Lung (tissue), 17 donors: ENCODE measurements at places on chromosomes 6 and 20.

GRCh38 chr6:156166093-156166492, 611.1 kb upstream of the ARID1B start:
- DNase-seq: no peak

GRCh38 chr6:92132457-92132856, 1286.9 kb downstream of the EPHA7 start:
- DNase-seq: no peak

GRCh38 chr6:89944181-89944755, 50.0 kb downstream of the GJA10 start:
- no peak for DNase-seq

GRCh38 chr6:85810558-85810957, 167.9 kb upstream of the SYNCRIP start:
- no peak for DNase-seq

DNA sequence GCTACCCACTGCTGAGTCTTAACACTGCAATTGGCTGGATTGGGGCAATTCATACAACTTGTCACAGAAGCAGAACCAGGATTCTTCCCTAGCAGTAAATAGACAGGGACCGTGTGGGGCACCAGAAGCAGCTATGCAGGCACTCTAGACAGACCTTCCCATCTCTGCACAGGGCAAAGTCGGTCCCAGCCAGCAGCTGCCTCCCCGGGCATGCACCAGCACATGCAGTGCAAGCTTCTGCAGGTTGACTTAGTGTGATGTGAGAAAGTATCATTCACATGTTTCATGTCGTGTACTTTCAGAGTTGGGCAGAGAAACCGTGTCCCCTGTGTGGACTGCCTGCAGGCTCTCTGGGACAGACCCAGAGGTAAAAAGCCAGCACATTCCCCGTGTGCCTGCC, 98.0 kb upstream of the FOXA2 start:
- no peak for DNase-seq

DNA sequence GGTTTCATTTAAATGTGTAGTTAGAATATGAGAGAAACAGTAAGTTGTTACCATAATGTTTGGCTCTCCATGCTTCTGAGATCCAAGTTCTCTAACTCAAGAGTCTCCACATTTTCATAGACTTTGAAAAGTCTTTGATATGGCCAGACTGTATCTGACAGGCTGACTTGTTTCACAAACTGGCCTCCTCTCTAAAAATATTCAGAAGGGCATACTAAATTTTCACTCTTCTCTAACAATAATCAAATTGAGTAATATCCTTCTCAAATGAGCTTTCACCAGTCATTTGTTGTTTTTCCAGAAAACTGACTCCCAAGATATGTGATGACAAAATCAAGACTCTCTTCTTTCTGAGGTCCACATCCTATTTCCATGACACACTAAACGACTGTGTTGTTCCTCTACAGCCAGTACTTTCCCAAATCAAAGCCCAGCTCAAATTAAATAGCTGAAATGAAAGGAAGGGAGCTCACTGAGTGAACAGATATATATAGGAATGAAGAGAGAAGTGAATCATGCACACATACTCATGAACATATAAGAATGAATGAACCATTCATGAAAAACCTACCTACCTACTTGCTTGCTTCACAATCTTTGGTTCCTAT, 15.1 kb downstream of the HIVEP2 start:
- DNase-seq: no peak

- no peak for DNase-seq
Observed at GRCh38 chr6:75135450-75135849, 70.4 kb downstream of the COL12A1 start.

- DNase-seq: no peak
Observed at GRCh38 chr6:128114164-128114563, 213.3 kb upstream of the THEMIS start.

GRCh38 chr6:1438471-1438881, 49.1 kb downstream of the FOXF2 start:
- DNase-seq: no peak

GRCh38 chr6:14975471-14975817, 270.4 kb upstream of the JARID2 start:
- DNase-seq: no peak

DNA sequence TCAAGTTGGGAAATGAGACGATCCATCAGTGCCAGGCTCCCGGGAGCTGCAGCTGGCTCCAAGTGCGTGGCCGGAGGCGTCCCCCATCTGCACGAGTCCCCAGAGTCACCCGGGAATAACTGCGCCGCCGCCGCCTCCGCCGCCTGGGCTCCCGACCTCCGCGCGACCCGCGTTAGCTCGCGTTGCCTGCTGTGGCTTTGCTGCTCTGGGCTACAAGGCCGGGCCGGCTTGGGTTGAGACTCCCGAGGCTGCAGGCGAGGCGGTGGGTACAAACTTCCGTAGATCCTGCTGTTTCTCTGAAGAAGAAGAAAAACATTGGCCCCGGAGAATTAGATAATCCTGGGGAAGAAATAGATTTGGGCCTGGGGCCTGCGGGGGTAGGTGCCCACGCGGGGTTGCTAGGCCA, 7.4 kb upstream of the LAMP5 start:
- DNase-seq: peak; percentile 53

- DNase-seq: no peak
Observed at GRCh38 chr6:167211881-167212712, 54.3 kb upstream of the GPR31 start.

DNA sequence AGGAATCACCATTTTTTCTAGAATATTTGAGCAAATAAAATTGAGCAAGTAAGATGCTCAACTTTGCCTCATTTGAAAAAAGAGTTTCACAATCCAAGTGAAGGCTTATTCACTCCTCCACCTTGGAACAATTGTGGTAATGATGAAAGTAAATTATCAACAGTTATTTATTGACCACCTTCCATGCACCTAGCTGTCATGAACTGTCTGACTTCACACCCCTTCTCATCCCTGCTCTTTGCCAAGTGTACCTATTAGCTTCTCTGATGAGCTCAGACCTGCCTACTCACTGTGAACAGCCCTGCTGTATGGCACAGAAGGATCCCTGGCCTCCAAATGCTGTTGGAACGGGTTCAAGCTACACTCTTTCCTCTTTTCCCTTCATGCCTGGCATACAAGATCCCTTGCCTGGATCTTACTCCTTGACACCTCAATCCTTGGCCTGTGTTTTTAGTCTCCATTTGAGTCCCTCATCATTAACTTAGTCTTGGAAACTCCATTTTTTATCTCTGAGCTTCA, 99.0 kb upstream of the PREP start:
- no peak for DNase-seq

GRCh38 chr6:20686142-20686541, 151.9 kb downstream of the CDKAL1 start:
- no peak for DNase-seq

DNA sequence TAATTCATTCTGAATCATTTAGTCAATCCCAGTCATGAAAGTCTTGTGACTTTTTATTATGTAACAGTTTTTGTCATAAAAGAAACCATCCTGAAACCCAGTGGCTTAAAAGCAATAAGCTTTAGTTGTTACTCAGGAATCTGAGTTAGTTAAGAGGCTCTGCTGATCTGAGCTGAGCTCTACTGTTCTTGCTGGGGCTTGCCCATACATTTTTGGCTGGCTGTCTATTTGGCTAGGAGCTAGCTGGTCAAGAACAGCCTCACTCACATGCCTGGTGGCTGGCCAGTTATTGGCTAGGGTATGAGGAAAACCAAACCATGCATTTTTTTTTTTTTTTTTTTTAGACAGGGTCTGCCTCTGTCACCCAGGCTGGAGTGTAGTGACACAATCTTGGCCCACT, 10.6 kb downstream of the TCF21 start:
- no peak for DNase-seq

DNA sequence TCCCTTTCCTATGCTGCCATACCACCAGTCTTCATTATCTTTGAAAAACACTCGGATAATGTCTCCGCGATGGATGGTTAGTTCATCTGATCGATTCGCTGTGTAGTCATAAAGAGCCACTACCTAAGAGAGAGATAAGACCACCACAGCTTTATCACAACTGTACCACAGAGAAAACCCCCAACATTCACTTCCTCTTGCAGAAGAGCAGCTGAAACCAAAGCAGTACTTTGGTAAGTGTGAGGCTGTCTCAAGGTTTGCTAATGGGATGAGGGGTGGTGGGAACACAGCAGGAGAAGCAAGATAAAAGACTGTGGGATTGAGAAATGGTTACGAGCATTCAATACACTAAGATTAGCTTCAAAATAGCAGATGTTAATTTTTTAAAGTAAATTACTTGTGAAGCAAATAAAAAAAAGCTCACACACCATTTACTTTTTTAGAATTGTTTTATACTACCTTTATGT, 142.1 kb downstream of the MYB start:
- no peak for DNase-seq

GRCh38 chr20:8156235-8157079, 24.4 kb downstream of the PLCB1 start:
- peak; percentile 64 for DNase-seq

DNA sequence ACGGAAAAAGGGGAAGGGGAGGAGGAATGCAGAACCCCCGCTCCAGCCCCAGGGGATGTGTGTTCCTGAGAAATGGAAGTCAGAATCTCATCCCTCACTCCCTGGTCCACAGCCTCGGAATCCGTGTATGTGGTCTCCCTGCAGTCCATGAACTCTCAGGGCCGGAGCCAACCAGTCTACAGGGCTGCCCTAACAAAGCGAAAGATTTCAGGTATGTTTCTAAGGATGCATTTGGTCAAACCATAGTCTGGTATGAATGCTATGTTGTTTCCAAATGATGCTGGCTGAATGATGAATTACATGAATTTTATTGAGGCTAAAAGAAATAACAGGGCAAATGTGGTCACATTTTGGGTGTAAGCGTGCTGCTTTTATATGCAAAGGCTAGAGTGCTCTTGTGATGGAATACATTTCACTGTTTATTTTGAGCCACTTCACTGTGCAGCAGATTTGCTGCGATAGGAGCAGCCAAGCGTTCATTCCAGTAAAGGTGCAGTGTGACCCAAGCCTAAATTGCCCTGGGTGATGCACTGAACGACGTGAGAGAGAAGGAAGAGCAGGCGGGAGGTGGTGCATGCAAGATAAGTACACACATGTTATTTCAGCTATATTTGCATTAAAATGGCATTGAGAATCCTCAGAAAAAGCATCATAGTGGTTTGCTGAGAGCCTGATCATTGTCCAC, 52.4 kb downstream of the FNDC1 start:
- DNase-seq: no peak

DNA sequence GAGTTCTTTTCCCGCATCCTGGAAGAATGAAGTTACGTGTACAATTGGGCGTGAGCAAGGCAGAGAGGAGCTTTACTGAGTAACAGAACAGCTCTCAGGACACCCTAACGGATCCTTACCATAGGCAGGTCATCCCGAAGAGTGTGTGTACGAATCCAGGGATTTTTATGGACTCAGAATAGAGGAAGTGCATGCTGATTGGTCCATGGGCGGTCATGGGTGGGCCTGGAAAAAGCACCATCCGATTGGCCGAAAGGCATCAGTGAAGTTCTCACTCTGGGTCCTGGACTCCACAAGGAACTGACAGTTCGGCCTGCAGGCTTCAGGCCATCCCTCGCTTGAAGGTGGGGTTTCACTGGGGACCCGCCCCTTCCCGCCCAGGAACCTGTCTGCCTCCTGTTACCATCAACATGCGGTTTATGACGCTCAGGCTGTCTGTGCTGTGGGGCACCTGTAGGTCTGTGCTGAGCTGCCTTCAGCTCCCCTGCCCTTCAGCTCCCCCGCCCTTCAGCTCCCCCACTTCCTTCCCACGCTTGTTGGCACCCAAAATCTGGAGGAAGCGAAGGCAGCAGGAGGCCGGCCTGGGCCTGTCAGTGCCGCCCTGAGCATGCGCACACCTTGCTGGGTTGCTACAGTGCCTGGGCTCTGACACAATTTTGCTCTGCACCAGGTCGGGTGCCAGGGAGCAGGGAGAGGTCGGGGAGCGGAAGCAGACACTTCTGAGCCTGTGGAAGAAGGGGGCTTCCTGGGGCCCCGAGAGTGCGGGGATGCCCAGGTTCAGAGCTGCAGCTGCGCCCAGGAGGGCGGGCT, 57.9 kb upstream of the MANEA start:
- no peak for DNase-seq

DNA sequence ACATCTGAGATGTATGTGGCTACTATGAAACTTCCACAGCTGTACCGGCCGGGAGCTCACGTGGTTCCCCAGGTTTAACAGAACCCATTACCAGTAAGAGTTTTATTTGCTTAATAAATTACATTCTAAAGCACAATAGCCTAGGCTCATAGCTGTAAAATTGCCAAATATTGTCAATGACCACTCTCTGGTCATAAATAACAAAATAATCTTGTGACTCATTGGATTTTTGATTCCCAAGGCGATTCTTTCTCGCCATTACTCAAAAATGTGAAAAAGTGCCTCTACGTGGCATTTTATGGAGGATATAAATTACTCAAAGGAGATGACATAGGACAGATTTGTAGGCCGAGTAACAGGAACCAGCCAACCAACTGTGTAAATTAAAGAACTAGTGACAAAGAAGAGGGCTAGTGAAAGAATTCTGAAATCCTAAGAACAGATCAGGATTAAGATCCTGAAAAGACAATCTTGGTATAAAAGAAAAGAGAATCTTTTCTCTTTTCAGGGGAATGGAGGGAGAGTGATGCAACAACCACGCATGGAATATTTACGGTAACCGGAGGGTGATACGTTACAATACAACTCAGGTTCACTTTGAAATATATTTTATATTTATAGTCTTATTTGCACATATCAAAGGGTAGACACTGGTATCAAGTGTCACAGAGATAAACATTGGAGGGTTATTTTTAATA, 199.7 kb downstream of the FOXC1 start:
- no peak for DNase-seq

DNA sequence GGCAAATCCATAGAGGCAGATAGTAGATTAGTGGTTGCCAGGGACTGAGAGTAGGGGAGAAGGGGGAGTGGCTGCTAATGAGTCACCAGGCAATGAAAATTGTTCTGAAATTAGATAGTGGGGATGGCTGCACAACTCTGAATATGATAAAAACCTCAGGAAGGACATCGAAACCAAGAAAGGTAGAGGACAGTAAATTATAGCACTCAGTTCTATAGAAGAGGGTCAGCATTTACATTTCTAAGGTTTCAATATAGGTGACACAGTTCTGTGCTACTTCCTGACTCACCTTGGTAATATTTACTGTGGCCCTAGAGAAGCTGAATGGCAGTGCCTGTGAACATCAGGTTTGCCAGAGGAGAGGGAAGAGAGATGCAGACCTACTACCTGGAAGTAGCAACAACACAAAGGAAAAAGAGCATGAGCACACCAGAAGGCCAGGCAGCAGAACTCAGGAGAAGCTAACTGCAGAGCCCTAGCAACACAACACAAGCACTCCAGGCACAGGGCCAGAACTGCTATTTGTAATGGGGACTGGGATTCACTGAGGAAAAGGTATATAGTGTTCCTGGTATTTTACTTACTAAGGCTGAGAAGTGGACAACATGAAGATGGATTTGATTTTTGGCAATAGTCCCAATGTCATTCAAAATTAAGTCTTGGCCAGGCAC, 75.9 kb downstream of the PLCG1 start:
- no peak for DNase-seq

GRCh38 chr20:20411402-20411801, 43.5 kb downstream of the INSM1 start:
- DNase-seq: no peak

GRCh38 chr6:109478841-109479624, 4.0 kb downstream of the ZBTB24 start:
- DNase-seq: no peak

- no peak for DNase-seq
Observed at GRCh38 chr20:33704197-33704924, 15.7 kb downstream of the PXMP4 start.

GRCh38 chr20:8562356-8562755, 430.3 kb downstream of the PLCB1 start:
- no peak for DNase-seq
